ENCODE measurements at places on chromosomes 13 and 19. TPM values are rescaled to one million over a fixed set of nuclear protein-coding genes. Genes with fewer than 3 reads are reported as not detected.

- DNase-seq = peak; percentile 85
These were observed 7.1 kb downstream of the NFIX start for GRCh38 chr19:13002166-13002898.

GRCh38 chr19:18292810-18293641, 11.6 kb upstream of the JUND start:
- DNase-seq = peak; percentile 96

- DNase-seq = no peak
These were observed 1.7 kb upstream of the PPP5C start for GRCh38 chr19:46345157-46345556.

DNA sequence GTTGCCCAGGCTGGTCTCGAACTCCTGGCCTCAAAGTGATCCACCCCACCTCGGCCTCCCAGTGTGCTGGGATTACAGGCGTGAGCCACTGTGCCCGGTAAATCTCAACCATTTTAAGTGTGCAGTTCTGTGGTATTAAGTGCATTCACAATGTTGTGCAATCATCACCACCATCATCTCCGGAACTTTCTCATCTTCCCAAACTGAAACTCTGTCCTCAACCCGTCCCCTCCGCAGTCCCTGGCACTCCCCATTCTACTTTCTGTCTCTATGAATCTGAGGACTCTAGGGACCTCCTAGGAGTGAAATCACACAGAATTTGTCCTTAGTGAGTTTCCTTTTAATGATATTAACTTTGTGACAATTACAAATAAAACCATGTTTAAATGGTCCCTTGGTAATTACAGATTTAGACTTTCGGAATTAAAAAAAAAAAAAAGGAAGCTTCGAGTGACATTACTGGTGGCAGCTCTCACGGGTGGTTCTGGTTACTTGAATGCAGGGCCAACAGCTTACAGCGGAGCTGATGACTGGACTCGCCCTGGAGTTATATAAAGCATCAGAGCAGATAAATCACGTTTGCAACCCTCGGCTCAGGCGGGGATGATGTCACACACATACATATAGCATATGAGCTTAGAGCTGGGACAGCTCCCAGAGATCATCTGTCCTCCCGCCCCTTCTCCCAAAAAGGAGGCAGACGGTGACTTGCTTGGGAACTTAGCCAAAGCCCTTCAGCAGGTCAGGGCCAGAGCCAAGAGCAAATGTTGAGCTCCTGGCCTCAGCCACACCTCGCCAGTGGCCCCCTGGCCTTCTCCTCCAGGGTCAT, 89.8 kb downstream of the ZNF557 start:
- DNase-seq = peak; percentile 46

DNA sequence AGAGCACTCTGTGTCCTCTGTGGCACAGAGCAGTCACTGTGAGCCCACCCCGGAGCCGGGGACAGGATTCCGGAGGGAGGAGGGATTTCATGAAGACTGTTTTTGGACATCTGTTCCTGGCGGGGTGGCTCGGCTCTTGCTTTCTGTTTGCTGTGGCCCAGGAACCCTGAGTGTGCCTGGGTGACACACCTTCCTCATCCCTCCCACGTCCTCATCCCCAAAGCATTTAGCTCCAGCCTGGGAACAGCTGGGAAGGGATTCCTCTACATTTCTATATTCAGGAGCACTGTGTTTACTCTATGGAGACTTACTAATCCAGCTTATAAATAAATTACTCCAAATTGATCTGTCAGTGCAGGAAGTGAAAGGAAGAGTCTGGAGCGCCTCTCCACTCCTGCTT, 97.8 kb upstream of the UBL3 start:
- no peak for DNase-seq

Gene ZNF677
- total RNA-seq = 24.3 TPM

GRCh38 chr19:3028305-3029064, 595 bp downstream of the TLE2 start:
- peak; percentile 76 for DNase-seq

GRCh38 chr13:20410726-20411125, 114.9 kb downstream of the CRYL1 start:
- DNase-seq = no peak

Gene SYNE4
- 7.0 TPM for total RNA-seq

- no peak for DNase-seq
These were observed 5.9 kb downstream of the LRRC4B start for GRCh38 chr19:50562329-50562728.

DNA sequence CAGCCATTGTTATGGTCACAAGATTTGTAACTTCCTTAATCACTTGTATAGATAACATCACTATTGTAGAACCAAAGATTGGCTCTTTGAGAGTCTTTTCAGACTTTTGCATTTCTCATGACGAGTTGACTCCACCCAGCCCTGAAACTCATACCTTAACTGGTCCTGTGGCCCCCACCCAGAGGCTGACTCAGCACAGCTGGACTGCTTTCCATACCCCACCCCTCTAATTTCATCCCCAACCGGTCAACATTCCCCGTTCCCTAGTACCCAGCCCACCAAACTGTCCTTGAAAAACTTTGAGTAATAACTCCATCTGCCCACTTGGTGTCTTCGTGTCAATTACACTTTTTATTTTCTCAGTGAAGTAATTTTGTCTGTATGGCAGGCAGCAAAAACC, 32.1 kb upstream of the SLITRK1 start:
- no peak for DNase-seq

DNA sequence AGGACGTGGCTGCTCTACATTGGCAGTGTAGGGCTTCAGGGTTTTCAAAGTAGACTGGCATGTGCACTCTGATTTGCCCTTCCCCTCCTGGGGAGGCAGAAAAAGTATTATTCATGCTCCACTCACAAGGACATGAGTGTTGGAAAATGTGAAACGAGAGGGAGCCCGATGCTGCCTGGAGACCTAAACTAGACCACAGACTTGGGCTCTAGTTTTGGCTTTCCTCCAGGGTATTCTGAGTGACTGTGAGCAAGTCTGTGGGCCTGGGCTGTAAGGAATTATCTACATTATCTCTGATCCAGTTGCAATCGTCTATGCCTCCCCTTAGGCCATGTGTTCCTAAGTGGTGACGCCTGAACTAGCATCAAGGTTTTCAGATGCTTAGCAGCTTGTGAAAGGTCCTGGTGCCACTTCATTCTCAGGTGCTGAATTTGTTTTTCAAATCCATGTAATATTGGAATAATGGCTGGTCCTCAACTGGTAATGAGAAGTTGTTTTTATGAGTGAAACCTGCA, 55.0 kb downstream of the MRPL57 start:
- DNase-seq = no peak

- DNase-seq = no peak
These were observed 62.8 kb downstream of the ARHGEF7 start for GRCh38 chr13:111177921-111178320.

Gene EBI3
- total RNA-seq = 8.3 TPM

GRCh38 chr13:73059460-73060250, 850 bp downstream of the KLF5 start:
- peak; percentile 82 for DNase-seq

DNA sequence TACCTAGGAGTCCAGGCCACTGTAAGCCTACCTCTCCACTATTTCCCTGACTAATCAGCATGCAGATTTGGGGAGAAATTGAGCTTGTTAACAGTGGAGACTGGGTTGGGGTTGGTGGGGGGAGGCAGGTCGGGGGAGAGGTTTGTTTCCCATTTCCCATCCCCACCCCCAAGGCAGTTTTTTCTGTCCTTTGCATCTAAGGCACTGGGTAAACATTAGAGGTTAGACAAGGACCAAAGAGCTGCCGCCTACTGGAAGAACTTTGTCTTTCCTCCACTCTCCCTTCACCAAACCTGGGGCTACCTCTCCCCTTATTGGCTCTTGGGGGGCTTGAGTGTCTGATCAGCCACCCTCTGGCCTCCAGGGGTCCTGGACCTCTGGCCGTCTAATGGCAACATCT, 953 bp downstream of the KCNN4 start:
- DNase-seq = no peak
